Mesothelial cell of epicardium (in vitro differentiated cells): ENCODE measurements at places on chromosomes 2 and 18. TPM values are rescaled to one million over a fixed set of nuclear protein-coding genes. Genes with fewer than 3 reads are reported as not detected.

C2orf78 gene
- not detected in 3 replicates for total RNA-seq

NDUFS1 gene
- total RNA-seq: 59.6 to 62.5 TPM (median 61.5 TPM) in 3 replicates

CD207 gene
- total RNA-seq: not detected in 3 replicates

UPP2 gene
- not detected in 3 replicates for total RNA-seq

CD28 gene
- total RNA-seq: not detected in 3 replicates

CNGA3 gene
- total RNA-seq: not detected in 3 replicates

DCDC2C gene
- not detected in 3 replicates for total RNA-seq

APCDD1 gene
- 104 to 111 TPM (median 107 TPM) in 3 replicates for total RNA-seq

SOCS6 gene
- 26.8 to 29.3 TPM (median 27.0 TPM) in 3 replicates for total RNA-seq

KCNG2 gene
- 0.14 TPM in 1 of 3 replicates, not detected in the others for total RNA-seq

DNA sequence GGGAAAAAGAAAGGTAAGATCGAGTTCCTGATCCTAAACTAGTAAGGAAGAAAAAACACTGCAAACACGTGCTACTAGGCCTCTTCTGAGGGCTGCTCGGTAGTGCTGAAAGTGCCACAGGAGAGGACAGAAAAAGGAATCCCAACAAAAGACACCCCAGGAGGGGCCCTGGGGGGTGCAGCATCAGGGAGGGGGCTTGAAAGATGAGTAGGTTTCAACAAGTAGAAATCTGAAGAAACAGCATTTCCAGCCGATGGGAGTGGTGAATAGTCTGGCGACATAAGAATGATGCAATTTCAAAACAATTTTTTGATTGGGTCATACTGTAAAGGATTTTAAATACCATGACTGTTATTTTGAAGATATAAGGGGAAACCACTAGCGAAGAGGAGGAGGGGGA, 98.6 kb downstream of the NOL10 start:
- DNase-seq: no peak

- no peak for DNase-seq
Measured at GRCh38 chr2:192500550-192501200, 305.9 kb upstream of the TMEFF2 start.

GRCh38 chr2:54609241-54609640, 114.2 kb upstream of the EML6 start:
- no peak for DNase-seq

DNA sequence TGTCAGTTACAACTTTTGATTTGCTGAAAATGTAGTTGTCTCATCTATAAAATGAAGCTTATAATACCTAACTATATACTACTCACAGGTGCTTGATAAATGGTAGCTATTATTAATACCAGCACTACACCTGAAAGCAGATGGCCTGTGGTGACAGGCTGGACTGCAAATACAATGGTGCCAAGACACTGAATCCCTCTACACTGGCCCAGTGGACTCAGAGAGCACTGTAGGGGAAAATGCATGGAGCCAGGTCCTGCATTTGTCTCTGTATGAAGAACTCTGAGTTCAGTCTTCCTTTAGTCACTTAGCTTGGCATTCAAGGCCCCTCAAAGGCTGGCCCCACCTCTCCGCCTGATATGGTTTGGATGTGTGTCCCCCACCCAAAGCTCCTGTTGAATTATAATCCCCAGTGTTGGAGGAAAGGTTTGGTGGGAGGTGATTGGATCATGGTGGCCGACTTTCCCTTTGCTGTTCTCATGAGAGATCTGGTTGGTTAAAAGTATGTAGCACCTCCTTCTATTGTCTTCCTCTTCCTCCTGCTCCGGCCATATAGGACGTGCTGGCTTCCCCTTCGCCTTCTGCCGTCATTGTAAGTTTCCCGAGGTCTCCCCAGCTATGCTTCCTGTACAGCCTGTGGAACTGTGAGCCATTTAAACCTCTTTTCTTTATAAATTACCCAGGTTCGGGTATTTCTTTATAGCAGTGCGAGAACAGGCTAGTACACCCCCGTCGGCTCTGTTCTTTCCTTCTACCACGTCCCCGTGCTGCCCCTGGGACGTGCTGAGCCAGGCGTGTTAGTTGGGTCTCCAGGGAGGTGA, 11.1 kb upstream of the NTSR2 start:
- no peak for DNase-seq

GRCh38 chr2:166240387-166241313, 112.8 kb upstream of the SCN1A start:
- no peak for DNase-seq

DNA sequence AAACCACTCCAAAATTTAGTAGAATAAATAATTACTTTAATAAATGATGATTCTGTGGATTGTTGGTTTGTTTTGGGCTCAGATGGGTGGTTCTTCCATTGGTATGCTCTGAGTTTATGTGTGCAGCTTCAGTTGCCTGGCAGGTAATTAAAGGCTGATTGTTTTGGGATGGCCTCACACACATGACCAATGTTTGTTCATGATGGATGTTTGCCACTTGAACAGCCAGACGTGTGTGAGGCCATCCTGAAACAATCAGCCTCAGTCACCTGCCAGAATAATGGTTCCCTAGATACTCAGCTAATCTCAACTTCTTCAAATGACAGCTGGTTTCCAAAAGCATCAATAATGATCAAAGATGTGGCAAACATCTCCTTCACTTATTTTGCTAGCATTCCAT, 352.5 kb upstream of the GULP1 start:
- DNase-seq: no peak

DNA sequence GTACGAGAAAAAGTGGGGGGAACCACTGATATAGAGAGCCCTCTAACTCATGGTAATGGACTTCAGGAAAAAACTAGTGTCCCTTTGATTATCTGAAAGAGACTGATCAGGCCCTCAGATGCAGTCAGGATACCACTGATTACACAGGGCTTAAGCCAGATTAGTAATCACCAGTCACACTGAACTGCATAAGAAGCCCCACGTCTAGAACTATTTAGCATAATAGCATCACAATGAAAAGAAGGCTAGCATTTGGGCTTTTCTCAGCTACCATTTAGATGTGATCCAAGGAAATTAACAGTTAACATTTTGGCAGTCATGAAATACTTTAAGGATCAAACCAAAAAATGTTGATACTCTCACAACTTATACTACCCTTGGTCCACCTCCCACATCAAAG, 813.1 kb upstream of the POU3F3 start:
- DNase-seq: no peak

- DNase-seq: no peak
Measured at GRCh38 chr2:18290386-18290785, 270.1 kb downstream of the RDH14 start.

DNA sequence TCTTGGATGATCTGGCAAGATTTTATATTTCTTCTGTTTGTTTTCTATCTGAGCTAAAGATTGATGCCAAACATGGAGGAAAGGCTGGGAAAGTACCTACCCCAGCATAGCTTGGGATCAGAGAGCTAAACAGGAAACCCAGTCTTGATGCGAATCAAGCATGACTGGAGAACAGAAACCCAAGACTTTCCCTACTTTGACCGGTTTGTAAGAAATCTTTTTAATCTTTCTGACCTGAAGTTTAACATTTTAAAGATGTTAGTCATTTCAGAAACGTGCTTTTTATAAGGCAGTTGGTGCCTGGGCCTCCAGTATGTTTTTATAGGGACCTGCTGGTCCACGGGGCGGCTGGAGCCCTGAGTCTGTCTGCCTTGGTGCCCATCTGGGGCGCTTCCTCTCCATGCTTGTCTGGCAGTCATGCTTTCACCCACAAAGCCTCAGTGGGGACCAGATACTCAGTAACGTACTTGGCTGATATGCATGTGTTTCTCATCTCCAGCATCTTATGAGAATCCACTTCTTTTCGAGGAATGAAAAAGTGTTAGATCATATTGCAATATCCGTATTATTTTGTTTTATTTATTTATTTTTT, 266.5 kb downstream of the PTGR3 start:
- no peak for DNase-seq

- DNase-seq: no peak
Measured at GRCh38 chr18:54880395-54881105, 52.3 kb downstream of the RAB27B start.

GRCh38 chr2:165827921-165828276, 33.9 kb upstream of the GALNT3 start:
- DNase-seq: no peak

- no peak for DNase-seq
Measured at GRCh38 chr2:60899230-60899891, 18.0 kb downstream of the REL start.

GRCh38 chr2:99027856-99028255, 91.8 kb upstream of the CRACDL start:
- no peak for DNase-seq

DNA sequence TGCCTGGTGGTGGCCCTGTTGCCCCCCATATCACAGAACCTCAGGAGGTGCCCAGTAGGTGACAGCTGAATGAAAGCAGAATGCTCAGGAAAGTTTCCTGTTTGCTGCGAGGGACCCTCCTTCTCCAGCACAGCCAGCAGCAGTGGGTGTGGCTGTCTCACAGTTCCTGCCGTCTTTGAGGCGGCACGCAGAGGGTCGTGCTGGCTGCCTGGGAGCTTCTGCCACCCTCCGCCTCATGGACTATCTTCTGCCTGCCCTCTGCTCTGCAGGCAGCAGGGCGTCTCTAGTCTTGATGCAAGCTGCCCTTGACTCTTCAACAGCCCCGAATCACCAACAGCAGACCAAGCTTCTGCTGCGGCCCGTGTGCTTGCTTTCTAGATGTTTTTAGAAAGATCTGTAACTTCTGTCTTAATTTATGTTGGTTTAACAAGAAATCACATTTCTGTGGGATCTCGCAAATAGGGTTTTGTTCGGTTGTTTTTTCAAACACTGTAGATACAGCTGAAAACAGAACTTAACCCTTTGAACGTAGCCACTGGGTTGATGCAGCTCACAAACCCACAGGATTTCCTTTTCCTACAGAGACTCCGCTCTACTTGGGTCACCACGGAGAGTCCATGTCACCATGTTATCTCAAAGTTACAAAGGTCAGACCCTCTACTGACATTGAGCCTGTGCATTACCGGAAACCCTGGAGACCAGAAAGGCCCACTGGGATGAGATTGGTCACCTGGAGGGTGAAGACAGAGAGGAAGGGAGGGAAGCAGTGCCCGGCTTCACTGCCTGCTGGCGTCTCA, 144.9 kb downstream of the ACOXL start:
- no peak for DNase-seq

GRCh38 chr2:118094503-118094902, 6.2 kb downstream of the INSIG2 start:
- no peak for DNase-seq
